ENCODE measurements at places on chromosomes 12 and 14.

- DNase-seq, result no peak
These were observed 16.2 kb downstream of the LPCAT3 start for GRCh38 chr12:7001921-7002591.

DNA sequence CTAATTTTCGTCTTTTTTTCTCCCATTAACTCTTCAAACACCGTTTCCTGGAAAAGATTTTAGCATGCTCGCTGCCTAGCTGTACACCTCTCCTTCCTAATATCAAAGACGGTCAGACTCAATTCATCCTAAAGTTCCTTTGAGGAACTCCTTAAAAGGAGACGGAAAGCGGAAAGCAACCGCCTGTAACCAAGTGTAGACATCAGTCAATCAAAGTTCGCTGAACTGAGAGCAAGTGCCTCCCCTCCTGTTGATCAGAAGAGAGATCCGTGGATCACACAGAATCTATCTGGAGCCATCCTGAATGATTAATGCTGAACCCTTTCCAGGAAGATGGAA, 412 bp upstream of the TEP1 start:
- no peak for DNase-seq

GRCh38 chr12:32140877-32141276, 34.2 kb downstream of the BICD1 start:
- no peak for DNase-seq

DNA sequence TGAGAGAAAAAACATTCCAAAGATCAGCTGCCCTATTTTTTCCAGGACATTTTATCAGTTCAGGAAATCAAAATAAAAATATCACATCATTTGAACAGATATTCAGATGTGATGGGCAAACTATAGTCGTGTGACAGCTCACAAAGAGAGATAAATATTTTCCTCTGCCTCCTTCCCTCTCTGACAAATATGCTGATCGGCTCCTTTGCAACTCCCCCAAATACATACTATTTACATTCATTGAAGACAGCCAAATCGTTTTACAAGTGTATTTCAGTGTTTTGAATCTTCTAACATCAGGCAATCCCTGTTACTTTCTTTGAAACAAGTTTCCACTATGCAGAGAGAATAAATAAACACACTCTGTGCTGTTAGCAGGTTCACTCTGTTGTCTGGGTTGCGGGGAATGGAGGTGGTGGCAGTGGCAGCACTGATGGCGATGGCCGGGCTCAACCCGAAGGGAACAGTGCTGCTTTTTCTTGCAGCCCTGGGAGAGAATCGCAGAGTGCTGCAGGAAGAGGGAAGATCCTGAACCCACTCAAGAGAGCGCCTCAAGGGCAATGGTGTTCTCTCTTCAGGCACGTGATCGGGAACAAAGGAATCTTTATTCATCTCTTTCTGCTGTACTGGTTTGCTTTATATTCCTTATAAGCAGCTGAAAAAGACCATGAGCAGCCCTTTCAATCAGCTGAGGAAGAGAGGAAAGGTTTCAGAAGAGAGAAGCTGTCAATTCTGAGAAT, 142.5 kb downstream of the PHLDA1 start:
- peak; percentile 29 for DNase-seq

DNA sequence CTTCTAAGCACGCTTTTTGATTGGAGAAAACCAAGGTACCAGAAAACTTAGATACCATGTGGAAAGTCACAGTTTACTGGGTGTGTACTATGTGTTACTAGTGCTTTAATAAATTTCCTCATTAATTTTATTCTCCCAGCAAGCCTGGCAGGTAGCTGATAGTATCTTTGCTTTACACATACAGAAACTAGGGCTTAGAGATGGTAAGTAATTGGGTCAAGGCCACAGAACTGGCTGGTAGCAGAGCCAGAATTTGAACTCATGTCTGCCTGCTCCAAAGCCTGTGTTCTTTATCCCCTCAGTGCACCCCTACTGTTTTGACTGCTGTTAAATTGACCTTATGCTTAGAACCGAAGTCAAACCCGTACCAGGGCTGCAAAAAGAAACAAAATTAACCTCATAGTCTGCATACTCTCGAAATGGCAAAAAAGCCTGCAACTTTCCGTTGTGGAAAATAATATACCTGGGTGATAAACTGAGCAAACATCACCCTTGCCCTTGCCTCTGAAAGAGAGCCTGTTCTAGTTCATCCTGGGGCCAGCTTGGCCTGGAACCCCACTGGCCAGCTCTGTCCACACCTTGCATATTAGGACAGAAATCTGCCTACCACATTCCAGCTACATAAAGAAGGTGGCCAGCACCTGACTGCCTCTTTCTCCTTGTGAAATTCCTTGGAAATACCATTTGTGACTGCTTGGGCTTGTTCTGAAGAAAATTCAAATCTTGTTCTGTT, 118.9 kb downstream of the ETV6 start:
- DNase-seq, result no peak

GRCh38 chr14:90553298-90553920, 156.6 kb downstream of the CALM1 start:
- DNase-seq, result no peak

GRCh38 chr14:24051176-24051788, 527 bp upstream of the CARMIL3 start:
- DNase-seq, result no peak

- no peak for DNase-seq
These were observed 83.7 kb upstream of the BTG1 start for GRCh38 chr12:92229381-92229780.

- DNase-seq, result no peak
These were observed 16.7 kb upstream of the AQP2 start for GRCh38 chr12:49933796-49934195.

- DNase-seq, result no peak
These were observed 5.7 kb upstream of the NEK9 start for GRCh38 chr14:75132382-75133086.

DNA sequence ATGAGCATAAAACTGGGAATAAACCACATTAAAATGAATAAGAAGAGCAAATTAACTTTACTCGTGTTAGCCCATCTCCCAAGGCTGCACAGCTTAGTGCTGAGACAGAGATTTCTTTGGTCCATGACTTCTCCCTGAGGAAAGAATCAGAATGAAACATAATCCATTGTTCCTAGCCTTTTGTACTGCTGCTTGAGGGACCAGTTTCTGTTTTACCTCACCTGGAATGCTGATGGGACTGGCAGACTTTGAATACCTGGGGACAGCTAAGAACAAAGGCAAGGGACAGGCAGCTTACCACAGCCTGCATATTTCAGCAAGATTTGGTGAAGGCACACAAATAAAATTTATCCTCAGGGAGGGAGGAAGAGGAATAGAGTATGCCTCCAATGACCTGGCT, 401.6 kb downstream of the CCDC91 start:
- no peak for DNase-seq

- DNase-seq, result no peak
These were observed 151.4 kb upstream of the NUDT4 start for GRCh38 chr12:93226361-93226760.

DNA sequence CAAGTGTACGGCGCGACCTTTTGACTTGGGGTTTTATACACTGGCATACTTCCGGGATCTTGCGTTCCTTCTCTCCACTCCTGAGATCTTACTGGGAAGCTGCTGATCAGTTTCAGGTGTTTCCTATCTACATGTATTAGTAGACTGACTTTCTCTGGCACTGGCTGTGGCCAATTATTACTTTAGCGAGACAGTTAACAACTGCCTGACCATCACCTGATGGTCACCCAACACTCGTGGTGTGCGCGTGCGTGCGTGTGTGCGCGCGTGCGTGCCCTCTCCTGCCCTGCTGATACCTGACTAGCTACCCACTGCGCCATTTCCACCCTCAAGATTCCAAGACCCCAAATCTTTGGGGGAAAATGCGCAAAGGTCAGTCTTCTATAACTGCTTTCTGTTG, 249.9 kb downstream of the AEBP2 start:
- DNase-seq, result no peak

GRCh38 chr12:115570069-115570777, 707.3 kb downstream of the MED13L start:
- DNase-seq, result no peak

DNA sequence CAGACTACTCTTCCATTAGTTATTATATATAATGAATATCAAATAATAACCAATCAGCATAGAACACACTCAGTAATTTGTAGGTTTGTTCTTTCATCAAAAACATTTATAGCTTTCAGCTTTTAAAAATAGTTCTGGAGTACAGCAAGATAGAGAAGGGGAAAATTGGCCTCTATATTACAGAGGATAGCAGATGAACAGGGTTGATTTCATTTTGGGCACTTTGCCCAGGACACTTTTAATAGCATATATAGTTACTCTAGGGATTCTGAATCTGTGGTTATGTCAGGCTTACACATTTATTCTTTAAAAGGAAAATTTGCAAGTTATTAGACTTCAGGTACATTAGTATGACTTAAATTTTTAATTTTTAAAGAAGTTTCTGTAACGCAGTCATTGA, 52.6 kb downstream of the IFT81 start:
- no peak for DNase-seq

- DNase-seq, result no peak
These were observed 205.8 kb downstream of the MED13L start for GRCh38 chr12:116071555-116072230.

DNA sequence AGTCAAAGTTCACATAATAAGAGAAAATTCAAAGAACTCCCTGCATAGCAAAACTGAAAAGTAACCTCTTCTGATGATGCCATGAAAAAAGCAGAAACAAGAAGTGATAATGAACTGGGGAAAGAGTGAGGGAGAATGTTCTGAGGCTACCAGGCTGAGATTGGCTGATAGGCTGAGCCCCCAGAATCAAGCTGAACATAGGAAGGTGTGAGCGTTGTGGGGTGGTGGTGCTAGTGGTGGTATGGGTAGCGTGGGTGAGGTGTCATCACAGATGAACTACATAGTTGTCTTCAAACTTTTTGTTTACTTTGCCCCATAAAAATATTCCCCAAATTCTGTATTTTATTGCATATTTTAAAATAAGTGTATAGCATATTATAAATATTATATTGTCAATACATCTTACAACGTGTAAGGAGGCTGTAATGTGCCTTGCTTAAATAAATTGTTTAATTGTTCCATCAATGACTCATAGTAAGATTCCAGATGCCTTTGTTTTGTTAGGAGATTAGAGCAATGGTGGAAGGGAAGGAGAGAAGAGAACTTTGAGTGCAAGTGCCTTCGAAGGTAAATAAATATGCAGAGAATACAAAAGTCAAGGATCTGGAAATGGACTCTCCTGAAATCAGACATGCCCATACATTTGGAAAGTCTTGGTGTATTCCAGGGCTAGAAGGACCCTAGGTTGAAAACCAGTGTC, 15.8 kb upstream of the CFAP54 start:
- no peak for DNase-seq

GRCh38 chr14:91341751-91342154, 75.9 kb downstream of the CCDC88C start:
- no peak for DNase-seq

- no peak for DNase-seq
These were observed 468.5 kb downstream of the ETNK1 start for GRCh38 chr12:23093488-23093887.

DNA sequence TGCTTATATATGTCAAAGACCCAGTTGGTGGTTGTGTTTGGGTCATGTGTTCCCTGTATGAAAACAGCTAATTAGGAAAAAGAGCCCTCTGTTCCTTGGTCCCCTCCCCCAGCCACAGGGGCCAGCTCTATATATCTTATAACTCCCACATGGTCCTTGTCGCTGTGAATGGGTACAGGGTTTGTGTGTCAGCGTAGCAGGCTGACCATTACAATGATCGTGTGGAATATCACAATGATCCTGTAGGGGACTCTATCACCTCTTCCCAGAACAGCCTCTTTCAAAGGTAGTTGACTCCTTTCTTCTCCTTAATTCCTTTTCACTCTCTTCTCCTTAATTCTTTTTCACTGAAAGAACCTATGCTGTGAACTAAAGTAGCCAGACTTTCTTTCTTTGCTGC, 51.6 kb upstream of the RIC8B start:
- no peak for DNase-seq

GRCh38 chr14:72616294-72616693, 277.6 kb downstream of the DPF3 start:
- DNase-seq, result no peak

- no peak for DNase-seq
These were observed 38.5 kb downstream of the C12orf75 start for GRCh38 chr12:105369014-105369413.

- DNase-seq, result no peak
These were observed 8.6 kb downstream of the VTI1B start for GRCh38 chr14:67665868-67666267.

GRCh38 chr12:6754411-6754810, 1.5 kb upstream of the MLF2 start:
- no peak for DNase-seq

- no peak for DNase-seq
These were observed 8.5 kb upstream of the STON2 start for GRCh38 chr14:81408595-81408994.

DNA sequence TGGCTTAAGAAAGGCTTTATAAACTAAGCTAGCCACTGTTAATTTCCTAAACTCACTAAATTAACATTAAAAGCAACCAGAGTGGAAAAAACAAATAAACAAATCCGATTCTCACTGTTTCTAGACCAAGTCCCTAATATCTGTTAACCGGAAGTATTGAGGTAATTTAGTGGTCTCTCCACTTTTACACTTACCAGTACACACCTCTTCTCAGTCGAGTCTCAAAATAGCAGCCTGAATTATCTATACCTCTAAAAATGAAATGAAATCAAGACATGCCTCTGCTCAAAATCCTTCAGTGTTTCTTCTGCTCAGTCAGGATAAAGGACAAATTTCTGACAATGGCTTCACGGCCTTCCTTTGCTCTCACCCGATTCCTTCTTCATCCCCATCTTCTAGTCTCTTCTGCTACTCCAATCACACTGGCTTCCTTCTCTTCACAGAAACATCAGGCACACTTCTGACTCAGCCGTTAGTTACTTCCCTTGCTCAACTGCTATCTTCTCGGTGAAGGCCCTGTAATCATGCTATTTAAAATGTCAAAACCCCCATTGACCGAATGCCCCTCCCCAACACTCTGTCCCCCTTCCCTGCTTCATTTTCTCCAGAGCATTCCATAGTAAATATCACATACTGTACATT, 161.3 kb downstream of the KITLG start:
- DNase-seq, result no peak

DNA sequence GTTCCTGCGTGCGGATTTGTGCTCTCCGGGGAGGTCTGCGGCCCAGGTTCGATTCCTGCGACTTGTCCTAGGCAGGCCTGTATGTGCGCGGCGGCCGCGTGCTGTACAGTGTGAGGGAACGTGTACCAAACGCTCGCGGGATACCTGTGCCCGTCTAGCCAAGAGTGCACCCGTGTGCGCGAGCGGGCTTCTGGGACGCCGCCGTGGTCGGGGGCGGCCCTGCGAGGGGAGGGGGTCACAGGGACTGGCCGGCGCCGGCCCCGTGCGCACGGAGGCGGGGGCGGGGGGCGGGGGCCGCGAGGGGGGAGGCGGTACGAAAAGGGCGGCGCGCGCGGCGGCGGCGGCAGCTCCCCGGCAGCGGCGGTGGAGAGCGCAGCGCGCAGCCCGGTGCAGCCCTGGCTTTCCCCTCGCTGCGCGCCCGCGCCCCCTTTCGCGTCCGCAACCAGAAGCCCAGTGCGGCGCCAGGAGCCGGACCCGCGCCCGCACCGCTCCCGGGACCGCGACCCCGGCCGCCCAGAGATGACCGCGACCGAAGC, at the start of gene DLK1:
TSS of gene DLK1 (plus strand) at position 343 of the 536 bp plus-strand sequence. CDS start at position 520, 177 bp downstream.
- no peak for DNase-seq
